Metanephros (tissue), 2 donors: ENCODE measurements at places on chromosomes 3 and 15. TPM values are rescaled to one million over a fixed set of nuclear protein-coding genes. Genes with fewer than 3 reads are reported as not detected.

The ITIH1 gene
- total RNA-seq: 0.41 TPM

The HRG gene
- total RNA-seq: 0.88 TPM

The TNNC1 gene
- 97.2 TPM for total RNA-seq

The CYP11A1 gene
- 1.9 TPM for total RNA-seq

The USP3 gene
- 83.1 TPM for total RNA-seq

The CKMT1B gene
- total RNA-seq: 1.9 TPM

The CSTA gene
- total RNA-seq: 2.0 TPM

The SENP8 gene
- 3.4 TPM for total RNA-seq

The NR2E3 gene
- total RNA-seq: 1.2 TPM

The CCR5 gene
- total RNA-seq: 0.47 TPM

The RHOV gene
- 3.3 TPM for total RNA-seq

The CACNA2D3 gene
- 3.6 TPM for total RNA-seq

The GNAT1 gene
- total RNA-seq: not detected

The CCR8 gene
- not detected for total RNA-seq

The LMCD1 gene
- 76.9 TPM for total RNA-seq

The MKRN2 gene
- total RNA-seq: 35.8 TPM

The SMARCC1 gene
- 69.2 TPM for total RNA-seq

The SPTSSB gene
- 7.4 TPM for total RNA-seq

The TGM5 gene
- not detected for total RNA-seq

The DAZL gene
- not detected for total RNA-seq

The NSUN3 gene
- total RNA-seq: 24.4 TPM

The ECT2 gene
- total RNA-seq: 19.0 TPM

The DAPK2 gene
- total RNA-seq: 18.9 TPM
